ENCODE measurements at places on chromosomes 13 and 19.
A peak's percentile ranks its signal among the peaks of the same experiment; 100 is the strongest.

- no peak for DNase-seq
Observed at GRCh38 chr19:45716359-45717130, 14.2 kb downstream of the FBXO46 start.

DNA sequence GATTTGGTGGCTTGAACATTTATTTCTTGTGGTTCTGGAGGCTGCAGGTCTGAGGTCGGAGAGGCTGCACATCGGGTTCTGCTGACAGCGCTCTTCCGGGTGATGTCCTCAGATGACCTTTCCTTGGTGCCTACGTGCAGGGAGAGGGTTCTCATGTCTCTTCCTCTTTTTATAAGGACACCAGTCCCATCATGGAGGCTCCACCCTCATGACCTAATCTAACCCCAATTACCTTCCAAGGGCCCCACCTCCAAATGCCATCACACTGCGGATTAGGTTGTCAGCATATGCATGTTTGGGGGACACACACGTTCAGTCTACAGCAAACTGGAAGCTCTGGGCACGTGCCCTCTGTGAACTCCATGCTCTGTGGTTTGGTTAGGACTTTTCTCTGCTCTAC lies 338.6 kb downstream of the FGF9 start:
- DNase-seq: no peak

GRCh38 chr13:22726726-22727125 lies 454.1 kb upstream of the SGCG start:
- no peak for DNase-seq

GRCh38 chr19:3515891-3516422 lies 9.8 kb downstream of the FZR1 start:
- no peak for DNase-seq

DNA sequence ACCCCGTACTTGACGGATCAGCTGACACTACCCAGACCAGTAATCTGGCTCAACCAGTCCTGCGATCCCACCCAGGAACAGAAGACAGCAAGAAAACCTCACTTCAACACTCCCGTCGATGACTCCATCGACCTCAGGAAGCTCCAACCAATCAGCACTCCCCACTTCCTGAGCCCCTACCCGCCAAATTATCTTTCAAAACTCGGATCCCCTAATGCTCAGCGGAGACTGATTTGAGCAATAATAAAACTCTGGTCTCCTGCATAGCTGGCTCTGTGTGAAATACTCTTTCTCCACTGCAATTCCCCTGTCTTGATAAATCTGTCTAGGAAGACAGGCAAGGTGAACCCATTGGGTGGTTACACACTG lies 1.2 kb downstream of the LSM4 start:
- DNase-seq: peak; percentile 80

GRCh38 chr13:113618455-113618854 lies 33.9 kb downstream of the TFDP1 start:
- no peak for DNase-seq

GRCh38 chr19:45061965-45062364 lies 14.3 kb downstream of the ZNF296 start:
- no peak for DNase-seq

DNA sequence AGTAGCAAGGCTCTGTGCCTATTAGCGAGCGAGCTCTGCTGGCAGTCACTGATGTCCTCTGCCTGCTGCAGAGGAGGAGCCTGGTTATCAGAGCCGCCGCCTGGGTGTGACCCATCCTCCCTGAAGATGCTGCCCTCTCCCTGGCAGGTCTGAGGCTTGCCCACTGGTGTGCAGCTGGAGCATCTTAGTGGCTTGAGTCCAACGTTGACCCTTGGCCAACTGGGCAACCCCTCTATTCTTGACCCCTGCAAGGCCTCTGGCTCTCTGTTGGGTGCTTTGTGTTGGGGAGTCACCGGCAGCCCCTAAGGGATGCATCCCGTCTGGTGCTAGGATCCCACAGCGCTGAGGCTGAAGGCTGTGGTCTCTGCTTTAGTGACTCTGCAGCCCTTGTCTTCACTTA lies 277.9 kb upstream of the SOX1 start:
- no peak for DNase-seq

DNA sequence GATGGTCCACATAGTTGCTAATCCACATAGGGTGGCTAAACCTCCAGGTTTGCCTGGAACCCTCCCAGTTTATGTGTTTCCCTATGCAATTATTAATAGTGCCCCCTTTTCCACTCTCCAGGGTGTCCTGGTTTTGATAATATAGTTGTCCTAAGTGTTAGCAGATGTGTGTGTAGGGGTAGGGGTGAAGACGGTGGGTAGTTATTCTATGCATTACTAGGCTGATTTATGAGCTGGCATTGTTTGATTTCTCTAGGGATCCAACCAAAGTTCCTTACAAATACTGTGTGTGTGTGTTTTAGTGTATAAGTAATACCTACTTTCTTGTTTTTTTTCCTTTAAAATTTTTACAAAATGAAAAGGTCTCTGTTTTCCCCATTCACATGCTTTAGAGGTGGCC lies 21.1 kb downstream of the GTF2F2 start:
- no peak for DNase-seq

GRCh38 chr19:32241932-32242710 lies 103.3 kb upstream of the ZNF507 start:
- DNase-seq: no peak

GRCh38 chr13:41229356-41229755 lies 34.0 kb downstream of the MTRF1 start:
- DNase-seq: no peak

- peak; percentile 77 for DNase-seq
Observed at GRCh38 chr19:2775556-2776430, 7.3 kb downstream of the SGTA start.

DNA sequence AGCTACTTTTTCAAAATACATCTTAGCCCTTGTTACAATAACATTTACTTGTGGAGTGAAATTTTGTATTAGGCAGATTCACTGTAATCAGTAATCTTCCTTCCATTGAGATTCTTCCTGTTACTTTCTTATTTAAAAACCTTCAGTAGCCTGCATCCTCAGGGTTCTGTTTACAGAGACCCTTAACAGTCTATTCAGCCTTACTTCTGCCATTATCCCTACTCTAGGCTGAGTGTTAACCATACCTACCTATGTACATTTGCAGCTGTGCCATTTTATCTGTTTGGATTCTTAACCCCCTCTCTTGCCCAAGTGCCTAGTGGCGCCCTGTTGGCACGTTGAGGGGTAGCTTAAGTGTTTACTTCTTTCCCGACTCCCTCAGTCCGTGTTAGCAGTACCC lies 71.9 kb downstream of the LRCH1 start:
- no peak for DNase-seq

DNA sequence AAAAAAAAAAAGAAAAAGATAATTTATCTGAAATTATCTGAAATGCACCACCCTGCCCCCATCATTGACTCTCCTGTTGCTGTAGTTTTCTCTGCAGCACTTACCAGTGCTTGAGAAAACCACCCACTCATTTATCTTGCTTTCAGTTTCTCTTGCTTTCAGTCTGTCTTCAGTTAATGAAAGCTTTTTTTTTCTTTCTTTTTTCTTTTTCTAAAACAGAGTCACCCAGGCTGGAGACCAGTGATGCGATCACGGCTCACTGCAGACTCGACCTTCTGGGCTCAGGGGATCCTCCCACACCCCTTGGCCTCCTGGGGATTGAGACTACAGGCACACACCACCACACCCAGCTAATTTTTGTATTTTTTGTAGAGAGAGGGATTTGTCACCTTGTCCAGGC lies 4.3 kb upstream of the ACP5 start:
- no peak for DNase-seq

GRCh38 chr13:99341969-99342722 lies 34.9 kb upstream of the GPR183 start:
- DNase-seq: no peak

- no peak for DNase-seq
Observed at GRCh38 chr19:5253406-5254110, 87.1 kb downstream of the PTPRS start.

GRCh38 chr13:101390461-101390860 lies 25.8 kb downstream of the NALCN start:
- no peak for DNase-seq

GRCh38 chr19:11465600-11465999 lies 15.2 kb downstream of the ELAVL3 start:
- DNase-seq: no peak

DNA sequence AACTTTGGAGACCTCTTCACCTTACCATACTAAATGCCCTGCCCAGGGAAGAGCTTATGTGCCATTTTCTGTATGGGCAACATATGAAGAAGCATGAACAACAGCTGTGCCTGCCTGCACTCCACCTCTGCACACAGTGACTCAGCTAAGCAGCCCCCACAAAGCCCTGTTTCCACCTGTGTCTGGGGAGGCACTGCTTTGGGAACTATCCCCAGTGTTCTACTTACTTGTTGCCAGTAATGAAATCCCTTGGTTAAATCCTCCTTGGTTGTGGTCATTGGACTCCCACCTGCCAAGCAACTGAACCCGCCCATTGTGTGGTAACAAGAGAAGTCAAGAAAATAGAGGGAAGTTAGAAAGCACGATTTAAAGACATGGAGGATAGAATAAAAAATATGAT lies 84.6 kb downstream of the NALCN start:
- no peak for DNase-seq

GRCh38 chr13:41502673-41503072 lies 45.3 kb downstream of the RGCC start:
- peak; percentile 53 for DNase-seq

- no peak for DNase-seq
Observed at GRCh38 chr13:88704600-88705275, 1033.6 kb downstream of the SLITRK5 start.

DNA sequence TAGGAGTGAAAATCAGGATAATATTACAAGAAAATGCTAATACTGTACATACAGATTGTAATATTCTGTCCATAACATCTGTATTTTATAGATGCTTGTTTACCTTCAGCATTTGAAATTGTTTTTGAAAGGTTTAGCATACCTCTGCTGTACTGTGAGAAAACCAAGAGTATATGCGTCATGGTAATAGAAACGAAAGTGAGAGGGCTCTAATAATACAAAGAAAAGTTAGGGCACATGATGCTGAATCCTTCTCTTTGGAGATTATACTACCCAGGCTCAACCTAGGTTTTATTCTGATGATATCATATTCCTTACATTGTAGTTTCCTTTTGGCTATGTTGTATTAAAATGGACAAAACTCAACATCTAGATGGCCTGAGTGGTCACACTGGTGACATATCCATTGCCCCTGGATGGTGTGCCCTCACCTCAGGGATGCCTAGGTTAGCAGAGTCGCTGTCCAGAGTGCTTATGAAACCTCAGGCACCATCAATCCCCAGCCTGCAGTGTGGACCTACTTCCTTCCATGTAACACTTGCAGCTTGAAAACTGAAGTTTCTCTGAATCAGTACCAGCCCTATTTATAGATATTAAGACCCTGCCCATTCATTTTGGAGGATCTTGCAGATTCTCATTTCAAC lies 253.7 kb downstream of the KCTD12 start:
- peak; percentile 2 for DNase-seq

GRCh38 chr13:94419925-94420305 lies 59.6 kb downstream of the DCT start:
- DNase-seq: no peak

DNA sequence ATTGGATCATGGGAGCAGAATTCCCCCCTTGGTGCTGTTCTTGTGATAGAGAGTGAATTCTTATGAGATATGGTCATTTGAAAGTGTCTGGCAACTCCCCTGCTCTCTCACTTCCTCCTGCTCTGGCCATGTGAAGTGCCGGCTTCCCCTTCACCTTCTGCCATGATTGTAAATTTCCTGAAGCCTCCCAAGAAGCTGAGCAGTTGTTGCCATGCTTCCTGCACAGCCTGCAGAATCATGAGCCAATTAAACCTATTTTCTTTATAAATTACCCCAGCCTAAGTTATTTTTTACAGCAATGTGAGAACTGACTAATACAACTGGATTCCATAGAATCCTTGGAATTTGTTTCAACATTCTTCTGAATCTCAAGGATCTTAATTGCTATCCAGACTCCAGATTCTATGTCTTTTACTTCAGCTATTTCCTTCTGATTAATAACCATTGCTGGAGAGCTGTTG lies 328.1 kb downstream of the SLITRK5 start:
- DNase-seq: no peak

GRCh38 chr19:45705710-45706415 lies 13.4 kb downstream of the QPCTL start:
- DNase-seq: no peak

GRCh38 chr19:7504684-7505083 lies 11.2 kb upstream of the ZNF358 start:
- DNase-seq: no peak

GRCh38 chr13:23432626-23433025 lies 876 bp downstream of the SACS start:
- DNase-seq: no peak

DNA sequence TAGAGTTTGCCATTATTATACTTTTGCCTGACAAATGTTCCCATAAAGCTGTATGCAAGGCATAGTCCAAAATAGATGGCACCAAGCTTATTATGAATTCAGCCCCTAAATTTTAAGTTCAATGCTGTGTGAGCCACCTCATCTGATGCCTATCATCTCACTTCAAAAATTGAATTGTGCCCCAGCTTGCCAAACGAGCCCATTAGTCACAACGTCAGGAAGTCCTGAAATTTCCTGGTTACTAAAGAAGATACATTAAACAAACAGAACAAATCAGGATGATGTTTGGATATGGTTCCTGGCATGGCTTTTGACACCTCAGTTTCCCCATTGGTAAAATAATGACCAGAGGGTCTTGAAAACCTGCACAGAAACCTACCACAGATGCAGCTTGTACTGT lies 147.5 kb upstream of the SOX21 start:
- DNase-seq: no peak

GRCh38 chr19:55489711-55490477 lies 1.7 kb downstream of the SSC5D start:
- DNase-seq: no peak

- DNase-seq: no peak
Observed at GRCh38 chr13:109567315-109567714, 219.1 kb downstream of the IRS2 start.

GRCh38 chr13:30301827-30302226 lies 5.5 kb downstream of the KATNAL1 start:
- no peak for DNase-seq

GRCh38 chr19:41319500-41320184 lies 9.7 kb downstream of the CCDC97 start:
- no peak for DNase-seq

DNA sequence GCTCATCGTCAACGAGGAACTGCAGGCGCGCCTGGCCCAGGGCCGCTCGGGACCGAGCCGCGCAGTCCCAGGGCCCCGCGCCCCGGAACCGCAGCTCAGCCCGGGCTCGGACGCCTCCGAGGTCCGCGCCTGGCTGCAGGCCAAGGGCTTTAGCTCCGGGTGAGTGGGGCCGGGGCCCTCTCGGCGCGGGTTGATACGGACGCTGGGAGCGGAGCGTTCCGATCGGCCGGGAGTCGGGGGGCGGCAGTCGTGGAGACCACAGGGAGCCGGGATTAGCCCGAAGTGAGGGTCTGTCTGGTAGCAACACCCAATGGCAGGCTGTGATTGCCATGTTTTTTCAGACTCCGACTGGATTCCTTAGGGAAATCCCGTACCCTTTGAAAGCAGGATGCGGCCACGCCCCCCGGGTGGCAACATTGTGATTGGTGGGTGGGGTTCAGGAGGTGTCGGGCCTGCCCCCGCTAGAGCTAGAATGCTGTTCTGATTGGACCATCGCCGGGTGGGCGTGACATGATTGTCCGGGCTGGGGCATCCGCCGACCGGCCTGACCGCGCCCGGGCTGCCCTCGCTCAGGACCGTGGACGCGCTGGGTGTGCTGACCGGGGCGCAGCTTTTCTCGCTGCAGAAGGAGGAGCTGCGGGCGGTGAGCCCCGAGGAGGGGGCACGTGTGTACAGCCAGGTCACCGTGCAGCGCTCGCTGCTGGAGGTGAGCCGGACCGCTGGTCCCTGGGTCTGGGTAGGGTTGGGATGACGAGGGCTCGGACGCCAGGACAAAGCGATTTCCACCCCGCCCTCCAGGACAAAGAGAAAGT lies 11.3 kb downstream of the EPS8L1 start:
- peak; percentile 55 for DNase-seq

Data from T-helper 2 cell (primary cell).